WERI-Rb-1 (cell line): ENCODE measurements at places on chromosomes 2 and 18.
A peak's percentile ranks its signal among the peaks of the same experiment; 100 is the strongest.

- peak; percentile 33 for DNase-seq
Measured at GRCh38 chr2:187138265-187138664, 289.3 kb upstream of the ZSWIM2 start.

DNA sequence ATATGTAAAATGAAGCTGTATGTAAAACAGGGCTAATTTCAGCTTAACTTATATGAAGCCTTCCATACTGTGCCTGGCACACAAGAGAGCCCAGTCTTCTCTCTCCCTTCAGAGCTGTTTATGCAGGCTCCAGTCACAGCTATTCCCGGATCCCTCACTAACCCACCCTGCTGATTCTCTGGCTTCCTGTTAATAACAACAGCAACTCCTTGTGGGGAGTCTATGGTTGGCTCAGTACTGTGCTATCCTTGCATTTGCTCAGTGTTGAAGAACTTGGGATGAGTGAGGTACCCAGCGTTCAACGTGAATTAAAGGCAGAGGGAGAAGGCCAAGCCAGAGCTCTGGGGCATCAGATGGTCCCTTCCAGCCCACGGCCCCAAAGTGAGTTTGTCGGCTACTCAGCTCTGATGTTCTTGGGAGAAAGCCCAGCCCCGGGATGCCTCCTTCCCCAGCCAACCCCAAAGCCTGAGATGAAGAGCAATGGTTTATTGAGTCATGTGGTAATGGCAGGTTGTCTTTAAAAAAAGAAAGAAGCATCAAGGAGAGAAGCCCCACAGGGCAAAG lies 43.2 kb downstream of the PSD4 start:
- no peak for DNase-seq

DNA sequence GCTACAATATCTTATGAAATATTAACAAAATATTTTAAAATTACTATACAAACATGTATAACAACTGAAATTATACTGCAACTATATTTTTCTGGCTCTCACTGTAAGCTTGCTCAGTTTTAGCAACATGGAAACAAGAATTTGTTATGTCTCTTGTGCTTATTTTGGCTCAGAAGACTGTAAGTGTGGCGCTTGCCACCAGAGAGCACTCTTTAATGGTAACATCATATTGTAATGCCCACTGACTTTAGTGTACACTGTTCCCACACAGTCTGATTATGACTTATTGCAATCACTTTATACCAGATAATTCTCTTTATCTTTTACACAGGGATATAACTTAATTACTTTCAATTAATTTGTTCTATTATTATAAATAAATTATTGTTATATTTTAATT lies 1500.6 kb upstream of the TMEFF2 start:
- DNase-seq, result peak; percentile 39

DNA sequence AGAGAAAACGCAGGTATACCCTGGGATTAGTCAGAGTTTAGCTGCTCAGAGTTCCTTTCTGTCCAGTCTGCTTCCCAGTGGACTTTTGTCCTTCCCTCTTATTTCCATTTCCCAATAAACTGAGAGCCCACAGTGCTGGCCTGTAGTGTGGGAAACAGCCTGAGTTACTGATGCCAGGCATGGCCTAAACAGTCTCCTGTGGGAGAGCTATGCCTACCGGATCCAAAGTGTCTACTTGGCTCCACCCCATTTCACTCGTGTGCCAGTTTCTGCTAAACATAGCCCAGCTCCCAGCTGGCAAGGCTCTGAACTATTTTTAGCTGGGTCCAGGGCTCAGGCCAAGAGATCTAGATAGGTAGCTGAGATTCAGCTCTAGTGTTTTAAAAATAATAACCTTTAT lies 15.6 kb upstream of the PPP1CB start:
- DNase-seq, result no peak

DNA sequence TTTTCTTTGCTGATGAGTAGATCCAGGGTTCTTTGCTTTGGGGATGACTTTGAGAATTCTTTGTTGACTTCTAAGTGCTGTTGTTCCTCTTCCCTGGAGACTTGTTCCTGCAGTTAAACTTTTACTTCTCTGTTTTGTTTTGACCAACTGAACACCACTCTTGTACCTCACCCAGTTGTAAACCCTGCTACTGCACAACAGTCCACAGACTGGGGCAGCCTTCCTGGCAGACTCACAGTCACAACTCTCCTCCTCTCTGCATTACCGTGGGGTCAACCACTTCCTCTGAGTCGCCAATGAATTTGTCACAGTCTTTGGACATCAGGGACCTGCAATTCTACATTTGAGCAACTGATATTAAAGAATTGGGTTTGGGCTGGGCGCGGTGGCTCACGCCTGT lies 3.8 kb upstream of the SLC8A1 start:
- DNase-seq, result no peak

- peak; percentile 71 for DNase-seq
Measured at GRCh38 chr2:86393521-86394491, 47.4 kb upstream of the KDM3A start.

DNA sequence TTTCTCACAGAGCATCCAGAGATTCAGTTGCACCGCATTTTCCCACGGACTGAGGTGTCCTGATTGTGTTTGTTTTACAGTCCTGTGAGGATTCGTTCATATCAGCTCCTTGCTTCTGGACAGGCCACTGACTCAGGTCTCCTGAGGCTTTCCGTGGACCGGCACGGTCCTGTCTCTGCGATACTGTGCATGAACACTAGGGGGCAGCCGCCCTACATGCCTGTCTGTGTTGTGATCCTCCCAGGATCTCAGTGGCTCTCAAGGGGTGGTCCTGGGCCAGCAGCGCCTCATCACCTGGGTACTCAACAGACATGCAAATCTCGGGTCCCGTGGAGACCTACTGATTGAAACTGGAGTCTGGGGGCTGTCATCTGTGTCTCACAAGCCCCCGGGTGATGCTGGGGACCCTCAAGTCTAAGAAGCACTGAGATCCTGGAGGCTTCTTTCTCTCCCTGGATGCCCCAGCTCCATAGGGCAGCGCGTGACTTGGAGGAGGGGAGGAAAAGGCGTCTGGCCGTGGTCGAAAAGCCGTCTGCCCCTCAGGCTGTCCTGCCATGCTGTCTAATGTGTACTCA lies 28.9 kb downstream of the IL1R2 start:
- DNase-seq, result peak; percentile 74

GRCh38 chr18:21727702-21728101 lies 12.9 kb upstream of the MIB1 start:
- no peak for DNase-seq
